ENCODE measurements at places on chromosomes 1 and 21. TPM values are rescaled to one million over a fixed set of nuclear protein-coding genes. Genes with fewer than 3 reads are reported as not detected.

- no peak for DNase-seq
Observed at GRCh38 chr1:187443939-187444338, 615.2 kb downstream of the PLA2G4A start.

Gene ACTN2
- 0.66 TPM for total RNA-seq

DNA sequence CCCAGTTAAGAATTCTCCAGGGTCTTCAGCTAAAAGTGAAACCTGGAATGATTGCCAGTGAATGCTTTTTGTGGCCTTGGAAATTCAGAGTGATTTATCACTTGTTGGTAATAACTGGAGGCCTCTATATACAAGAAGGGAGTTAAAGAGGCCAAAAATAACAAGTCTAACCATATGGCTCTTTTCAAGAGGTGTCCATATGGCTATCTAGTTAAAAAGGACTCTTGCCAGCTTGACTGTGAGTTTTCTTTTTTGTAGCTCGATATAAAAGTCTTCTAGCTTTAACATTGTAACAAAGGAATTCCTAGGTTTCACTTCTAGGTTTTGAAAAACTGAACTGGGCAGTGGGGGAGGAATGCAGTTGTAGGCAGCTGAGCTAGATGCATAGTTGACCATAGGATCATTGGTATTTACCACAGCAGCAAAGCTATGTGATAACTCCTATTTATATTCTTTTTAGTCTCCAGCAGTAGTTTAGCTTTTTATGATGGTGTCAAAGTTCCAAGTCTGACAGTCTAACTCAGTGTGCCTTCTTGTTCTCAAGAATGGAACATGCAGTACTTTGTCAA is 44.4 kb downstream of the CACHD1 start:
- DNase-seq = no peak

GRCh38 chr21:29657240-29657989 is 282.4 kb downstream of the GRIK1 start:
- no peak for DNase-seq

- DNase-seq = no peak
Observed at GRCh38 chr1:181981821-181982220, 79.7 kb downstream of the ZNF648 start.

DNA sequence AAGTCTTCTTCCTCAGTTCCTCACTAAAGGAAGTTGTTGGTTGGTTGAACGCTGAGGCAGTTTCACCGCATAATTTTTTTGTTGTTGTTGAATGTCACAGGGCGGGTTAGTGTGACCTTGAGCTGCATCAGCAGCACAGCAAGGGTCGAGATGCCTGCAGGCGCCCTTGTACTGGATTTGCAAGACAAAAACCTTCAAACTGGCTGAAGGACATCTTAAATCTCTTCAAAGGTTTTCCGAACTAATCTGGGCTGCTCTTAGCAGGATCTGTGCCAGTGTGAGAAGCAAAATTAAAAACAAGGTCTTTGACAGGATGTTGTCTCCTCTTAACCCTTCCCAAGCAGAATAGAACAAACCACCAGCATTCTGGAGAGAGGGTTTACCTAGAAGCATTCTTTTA is 59.4 kb downstream of the NRIP1 start:
- DNase-seq = no peak

DNA sequence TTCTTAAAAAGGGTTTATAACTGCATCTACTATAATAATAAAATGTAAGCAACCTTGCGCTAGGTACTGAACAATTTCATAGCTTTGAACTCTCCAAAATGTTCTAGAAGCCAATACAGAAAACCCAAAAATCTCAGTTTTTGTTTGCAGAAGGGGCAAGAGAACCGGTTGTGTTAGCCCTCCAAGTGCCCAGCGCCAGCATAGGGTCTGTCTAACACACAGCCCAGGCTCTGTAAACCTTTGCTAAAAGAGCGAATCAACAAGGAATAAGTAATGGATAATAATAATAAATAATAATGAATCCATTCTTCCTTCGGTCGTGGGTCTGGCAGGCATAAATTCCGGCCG is 333 bp upstream of the CHAF1B start:
- no peak for DNase-seq

DNA sequence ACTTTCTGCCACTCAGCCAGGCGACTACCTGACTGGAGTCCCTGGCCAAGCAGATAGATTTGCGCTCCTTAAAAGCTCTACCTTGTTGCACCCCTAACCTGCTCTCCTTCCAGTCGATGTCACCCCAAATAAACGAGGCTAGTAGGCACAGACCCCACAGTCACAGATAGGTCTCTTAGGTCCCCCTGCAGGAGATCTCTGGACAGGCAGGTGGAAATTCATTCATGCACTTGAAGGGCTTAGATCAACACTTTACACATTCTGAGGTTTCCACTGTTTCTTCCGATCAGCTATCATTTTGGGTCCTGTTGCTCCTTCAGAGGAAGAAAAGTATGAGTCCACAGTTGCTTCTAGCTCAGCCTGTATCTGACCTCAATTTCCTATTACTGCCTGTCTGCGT is 272.6 kb upstream of the FMN2 start:
- DNase-seq = no peak

DNA sequence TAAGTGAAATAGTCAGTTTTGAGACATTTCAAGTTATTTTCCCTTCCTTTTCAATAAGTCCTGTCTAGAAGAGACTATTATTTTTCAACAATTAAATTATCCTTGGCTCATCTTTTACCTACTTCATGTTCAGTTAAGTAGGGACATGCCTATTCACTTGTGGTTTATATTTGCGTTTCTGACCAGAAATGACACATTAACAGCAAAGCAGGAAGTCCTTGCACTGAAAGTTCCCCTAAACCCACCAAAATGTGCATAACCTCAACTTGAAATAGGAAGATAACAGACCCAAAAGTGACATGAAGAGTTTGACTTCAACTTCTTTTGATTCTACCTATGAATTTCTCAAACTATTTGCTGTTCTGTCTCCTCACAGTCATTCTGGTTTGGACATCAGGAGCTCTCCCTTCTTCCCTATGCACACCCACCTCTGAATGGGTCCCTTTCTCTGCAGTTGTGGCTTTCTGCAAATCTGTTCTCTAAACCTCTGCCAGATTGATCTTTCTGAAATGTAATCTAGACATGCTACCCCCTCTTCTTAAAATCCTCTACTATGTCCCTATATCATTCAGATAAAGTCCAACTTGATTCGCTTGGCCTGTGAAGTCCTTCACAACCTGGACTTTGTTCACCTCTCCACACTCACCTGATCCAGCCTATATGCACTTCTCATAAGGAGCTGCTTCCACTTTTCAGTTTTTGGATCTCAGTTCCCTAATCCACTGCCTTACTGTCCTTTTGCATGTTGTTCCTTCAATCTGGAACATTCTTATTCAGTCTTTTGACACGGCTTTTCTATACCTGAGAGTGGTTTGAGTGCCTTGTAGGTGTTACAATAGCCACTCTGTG is 661.5 kb upstream of the ADGRL4 start:
- DNase-seq = no peak

GRCh38 chr1:107138166-107138565 is 2.7 kb upstream of the NTNG1 start:
- DNase-seq = no peak

- DNase-seq = no peak
Observed at GRCh38 chr1:88740784-88741183, 56.7 kb downstream of the PKN2 start.

DNA sequence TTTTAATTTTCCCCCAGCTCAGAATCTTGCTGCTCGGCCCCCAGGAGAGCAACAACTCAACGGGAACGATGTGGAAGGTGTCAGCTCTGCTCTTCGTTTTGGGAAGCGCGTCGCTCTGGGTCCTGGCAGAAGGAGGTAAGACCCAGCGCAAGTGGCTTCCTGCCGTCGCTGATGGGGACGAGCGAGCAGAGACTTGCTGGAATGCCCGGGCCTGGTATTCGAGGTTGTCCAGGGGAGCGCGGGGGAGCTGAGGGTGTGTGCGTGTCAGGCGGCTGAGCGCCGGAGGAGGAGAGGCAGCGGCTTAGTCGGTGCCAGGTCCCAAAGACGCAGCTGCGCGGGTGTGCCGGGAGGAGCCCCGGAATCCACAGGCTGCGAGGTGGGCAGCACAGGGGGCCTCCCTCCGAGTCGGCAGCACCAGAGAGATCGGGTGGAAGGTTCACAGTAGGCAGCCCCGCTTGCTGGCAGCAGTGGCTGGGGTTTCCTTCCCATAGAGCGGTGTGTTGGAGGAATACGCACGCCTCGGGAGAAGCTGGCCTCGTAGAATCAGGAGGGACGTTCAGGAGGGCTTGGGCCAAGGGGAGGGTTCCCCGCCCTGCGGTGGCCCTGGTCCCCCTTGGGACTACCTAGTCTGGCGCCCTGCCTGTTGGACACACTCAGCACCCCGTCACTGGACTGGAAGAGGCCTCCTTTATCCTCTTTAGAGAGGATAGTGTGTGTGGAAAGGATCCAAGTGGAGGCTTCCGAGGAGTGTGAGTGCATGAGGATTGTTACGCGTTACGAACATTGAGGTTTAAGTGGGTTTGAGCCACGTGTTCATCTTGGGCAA is 547 bp downstream of the PDPN start:
- DNase-seq = peak; percentile 82

- DNase-seq = no peak
Observed at GRCh38 chr1:95171270-95172245, 54.4 kb downstream of the TLCD4 start.

Gene C1orf52
- 31.1 TPM for total RNA-seq

GRCh38 chr21:25838809-25839208 is 104.0 kb downstream of the GABPA start:
- DNase-seq = no peak

DNA sequence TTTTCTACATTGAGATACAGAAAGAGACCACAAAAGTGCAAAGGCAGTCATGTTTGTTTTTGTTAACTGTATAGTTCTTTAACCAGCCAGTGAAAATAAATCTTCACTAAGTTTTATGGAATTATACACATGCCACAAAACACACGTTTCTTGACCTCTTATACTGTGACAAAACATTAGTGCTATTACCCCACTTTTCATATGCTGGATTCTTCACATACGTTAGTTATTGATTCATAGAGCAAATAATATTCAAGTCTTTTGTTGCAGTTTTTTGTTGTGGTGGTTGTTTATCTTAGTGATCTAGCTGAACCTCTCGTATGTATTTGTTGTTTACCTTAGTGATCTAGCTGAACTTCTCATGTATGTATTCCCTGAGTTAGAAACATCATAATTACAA is 28.0 kb downstream of the LYPLAL1 start:
- no peak for DNase-seq

- DNase-seq = no peak
Observed at GRCh38 chr1:26317146-26317545, 612 bp upstream of the CD52 start.

GRCh38 chr1:239016337-239016736 is 370.0 kb upstream of the CHRM3 start:
- DNase-seq = no peak

Gene CFHR1
- 0.36 TPM for total RNA-seq

Gene DMRTA2
- not detected for total RNA-seq

Gene SELL
- 0.55 TPM for total RNA-seq

Gene ANXA9
- not detected for total RNA-seq

- DNase-seq = no peak
Observed at GRCh38 chr21:24948186-24948585, 659.1 kb downstream of the MRPL39 start.

Gene CD52
- total RNA-seq = not detected

Gene ITLN1
- total RNA-seq = 0.66 TPM

- DNase-seq = peak; percentile 42
Observed at GRCh38 chr1:93615582-93616150, 66.0 kb downstream of the BCAR3 start.

DNA sequence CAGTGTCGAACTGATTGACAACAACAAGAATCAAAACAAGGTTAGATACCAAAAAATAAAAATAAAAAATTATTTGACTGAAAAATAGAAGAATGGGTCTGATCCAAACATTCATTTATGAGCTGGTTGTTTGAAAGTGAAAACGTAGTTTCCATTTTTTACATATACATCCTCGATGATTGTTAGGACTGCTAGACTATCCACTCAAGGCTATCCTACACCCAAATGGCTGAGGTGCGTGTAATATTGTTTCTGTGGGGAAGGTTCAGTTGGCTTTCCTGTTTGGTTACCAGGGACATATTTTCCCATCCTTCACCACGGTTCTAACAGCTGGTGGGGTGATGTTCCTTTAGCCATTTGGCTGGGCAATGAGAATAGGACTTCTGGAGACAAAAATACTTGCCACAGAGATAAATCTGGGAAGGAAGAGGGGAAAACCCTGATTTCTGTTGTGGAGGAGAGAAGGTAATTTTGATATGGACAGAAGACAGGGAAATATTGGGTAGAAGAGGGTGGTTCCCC is 66.3 kb downstream of the MAP3K7CL start:
- DNase-seq = no peak

DNA sequence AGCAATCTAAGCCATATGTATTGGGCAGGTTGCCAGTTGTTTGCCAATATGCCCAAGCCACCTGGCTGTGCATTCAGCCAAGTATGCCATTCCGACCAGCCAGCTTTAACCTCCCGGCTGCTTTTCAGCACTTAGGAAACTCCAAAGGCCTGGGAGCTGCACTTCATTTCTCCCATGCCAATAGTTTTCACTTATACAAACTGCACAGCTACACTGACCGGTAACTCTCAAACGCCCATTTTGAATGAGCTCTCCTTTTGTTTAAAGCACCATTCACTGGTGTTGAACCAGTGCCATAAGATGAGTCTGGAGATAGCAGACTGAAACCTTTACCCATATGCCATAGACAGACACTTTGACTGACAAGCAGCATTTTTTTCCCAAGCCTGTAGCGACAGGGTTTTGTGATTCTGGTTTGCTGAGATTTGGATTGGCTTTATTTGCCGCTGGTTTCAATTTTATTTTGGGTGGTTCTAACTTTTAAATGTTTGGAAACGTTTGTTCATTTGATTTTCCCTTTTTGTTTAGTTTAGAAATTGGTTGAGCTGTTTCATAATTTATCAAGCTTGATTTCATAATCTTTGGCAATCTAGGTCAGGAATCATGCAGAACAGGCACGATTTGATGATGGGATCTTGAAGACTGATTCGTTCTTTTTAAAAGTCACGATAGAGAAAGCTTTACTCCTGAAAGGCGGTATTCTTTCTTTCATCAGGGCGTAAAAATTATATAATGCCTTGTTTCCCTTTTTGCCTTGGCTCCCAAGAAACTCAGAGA is 144.6 kb downstream of the NFIA start:
- DNase-seq = no peak

DNA sequence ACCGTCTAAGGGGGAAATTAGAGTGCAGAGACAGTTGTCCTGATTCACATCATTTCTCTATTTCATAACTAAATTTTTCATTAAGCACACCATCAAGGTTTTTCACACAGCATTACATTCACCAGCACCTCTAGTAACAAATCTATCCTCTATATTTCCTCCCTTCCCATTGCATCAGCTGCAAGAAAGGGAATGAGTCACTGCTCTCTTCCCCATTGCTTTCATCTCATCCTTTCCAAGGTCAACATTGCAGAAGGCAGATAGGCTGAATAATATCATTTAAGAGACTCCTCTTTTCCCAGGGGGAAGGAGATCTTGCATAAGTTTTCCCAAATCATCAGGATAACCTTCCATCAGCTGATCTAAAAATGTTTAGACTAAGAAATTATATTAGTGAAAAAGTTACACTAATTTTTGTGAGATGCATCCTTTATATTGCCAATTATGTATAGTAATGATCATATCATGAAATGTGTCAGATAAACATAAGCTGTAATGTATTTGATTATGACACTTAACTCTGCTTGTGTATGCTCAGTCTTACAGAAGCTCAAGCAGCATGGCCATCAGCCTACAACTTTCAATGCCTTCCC is 4.3 kb downstream of the INTS7 start:
- no peak for DNase-seq

- DNase-seq = no peak
Observed at GRCh38 chr1:99297923-99298322, 33.6 kb downstream of the PLPPR4 start.

All from sigmoid colon (tissue), 7 donors.